ENCODE measurements at places on chromosomes 6 and 20.
A peak's percentile ranks its signal among the peaks of the same experiment; 100 is the strongest.

GRCh38 chr6:142349215-142349823 lies 47.5 kb downstream of the ADGRG6 start:
- DNase-seq: no peak

GRCh38 chr6:140436023-140436811 lies 1061.8 kb upstream of the CITED2 start:
- no peak for DNase-seq

GRCh38 chr20:62926229-62927127 lies at the start of gene DIDO1:
Gene DIDO1 (minus strand): TSS chr20:62926505.
- peak; percentile 95 for DNase-seq

DNA sequence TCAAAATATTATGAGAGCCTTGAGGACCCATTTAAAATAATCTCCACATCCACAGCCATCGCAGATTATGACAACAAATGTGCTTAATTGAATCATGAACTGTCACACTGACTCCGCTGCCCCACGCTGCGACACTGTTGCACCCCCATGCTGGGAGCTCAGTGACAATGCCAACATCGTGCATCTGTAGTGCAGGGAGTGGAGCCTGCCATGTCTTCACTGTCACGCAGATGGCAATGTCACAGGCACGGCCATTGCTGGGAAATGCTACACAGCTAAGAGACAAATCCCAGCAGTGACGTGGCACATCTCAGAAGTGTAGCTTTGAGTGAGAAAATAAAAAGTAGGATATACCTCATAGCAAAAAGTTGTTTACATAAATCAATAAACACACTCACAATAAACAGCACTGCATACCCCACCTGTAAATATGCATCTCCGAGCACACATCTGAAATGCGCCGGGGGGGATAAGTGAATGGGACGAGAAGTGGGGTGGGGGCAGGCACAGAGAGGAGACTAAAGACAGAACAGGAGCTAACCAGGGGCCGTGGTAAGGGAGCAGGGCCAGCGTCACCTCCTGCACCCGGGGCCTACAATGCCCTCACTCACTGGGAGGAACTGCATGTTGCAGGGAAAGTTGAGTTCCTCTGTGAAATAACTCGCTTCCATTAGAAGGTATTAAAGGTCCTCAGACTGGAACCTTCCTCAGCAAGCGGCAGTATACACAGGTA lies 349.9 kb downstream of the THBS2 start:
- no peak for DNase-seq

DNA sequence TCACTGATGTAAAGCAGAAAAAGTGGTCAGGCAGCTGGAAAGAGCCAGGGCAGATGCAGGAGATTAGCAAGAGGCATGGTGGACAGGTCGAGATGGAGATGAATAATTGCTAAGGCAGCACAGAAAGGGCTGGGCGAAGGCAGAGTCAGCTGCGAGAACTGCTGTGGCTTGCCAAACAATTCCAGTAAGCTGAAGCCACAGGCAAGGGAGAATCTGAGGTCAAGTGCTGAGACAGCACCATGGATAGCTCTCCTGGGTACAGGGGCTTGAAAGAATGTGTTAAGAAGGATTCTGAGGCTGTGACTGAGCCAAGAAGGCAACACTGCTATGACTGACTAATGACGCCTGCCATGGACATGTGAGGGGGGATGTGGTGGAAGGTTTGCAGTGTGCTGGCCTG lies 220.8 kb upstream of the FOXA2 start:
- DNase-seq: no peak

- no peak for DNase-seq
Measured at GRCh38 chr6:121008553-121008952, 325.7 kb downstream of the TBC1D32 start.

- no peak for DNase-seq
Measured at GRCh38 chr6:38354905-38355304, 284.8 kb downstream of the BTBD9 start.

DNA sequence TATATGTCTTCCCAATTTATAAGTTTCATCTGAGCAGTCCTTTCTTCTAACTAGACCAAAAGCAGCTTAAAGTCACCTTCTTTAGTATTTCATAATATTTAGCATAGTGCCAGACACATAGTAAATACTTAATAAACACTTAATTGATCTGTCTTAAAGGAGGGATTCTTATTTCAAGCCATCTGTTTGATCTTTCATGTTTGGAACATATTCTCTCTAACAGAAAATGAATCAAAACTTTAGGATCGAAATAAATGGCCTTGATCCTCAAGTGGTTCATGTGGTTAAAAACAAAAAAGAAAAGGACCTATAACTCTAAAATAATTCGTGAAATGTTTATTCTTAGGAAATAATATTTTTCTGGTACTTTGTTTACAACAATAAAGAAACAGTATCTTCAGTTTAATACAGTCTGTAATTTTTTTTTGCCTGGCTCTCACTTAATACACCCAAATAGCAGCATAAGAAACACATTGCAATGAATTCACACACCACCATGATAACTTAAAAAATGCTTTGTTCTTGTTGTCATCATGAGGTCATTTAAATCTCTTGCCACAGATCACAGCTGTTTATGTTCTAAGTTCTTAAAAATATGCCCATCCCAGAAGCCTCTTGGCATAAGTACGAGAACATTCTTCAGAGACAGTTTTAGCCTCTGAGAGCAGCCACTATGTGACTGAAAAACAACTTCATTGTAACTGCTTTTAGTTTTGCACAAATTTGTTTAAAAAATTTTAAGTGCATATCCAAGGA lies 48.1 kb downstream of the ESF1 start:
- no peak for DNase-seq

DNA sequence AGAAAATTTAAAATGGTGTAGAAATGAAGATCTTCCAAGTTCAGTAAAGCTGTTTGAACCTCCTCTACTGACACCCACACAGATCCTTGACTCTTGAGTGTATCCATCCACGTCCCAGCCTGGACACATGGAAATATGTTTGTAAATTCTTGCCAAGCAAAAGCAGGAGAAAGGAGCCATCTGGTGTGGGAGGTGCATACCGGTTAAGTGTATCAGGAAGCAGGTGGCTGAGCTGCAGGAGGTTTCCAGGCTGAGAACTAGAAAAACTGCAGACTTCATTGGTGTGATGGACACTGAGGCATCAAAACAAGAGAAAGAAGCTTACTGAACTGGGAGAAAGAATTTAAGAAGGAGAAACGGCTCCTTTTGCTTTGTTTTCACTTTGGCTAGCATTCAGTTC lies 229.9 kb upstream of the GRIK2 start:
- no peak for DNase-seq

- no peak for DNase-seq
Measured at GRCh38 chr6:153625089-153625488, 414.0 kb upstream of the OPRM1 start.

- DNase-seq: no peak
Measured at GRCh38 chr6:89221971-89222711, 5.0 kb upstream of the GABRR1 start.

GRCh38 chr6:16316741-16317251 lies 78.4 kb downstream of the GMPR start:
- DNase-seq: peak; percentile 47

DNA sequence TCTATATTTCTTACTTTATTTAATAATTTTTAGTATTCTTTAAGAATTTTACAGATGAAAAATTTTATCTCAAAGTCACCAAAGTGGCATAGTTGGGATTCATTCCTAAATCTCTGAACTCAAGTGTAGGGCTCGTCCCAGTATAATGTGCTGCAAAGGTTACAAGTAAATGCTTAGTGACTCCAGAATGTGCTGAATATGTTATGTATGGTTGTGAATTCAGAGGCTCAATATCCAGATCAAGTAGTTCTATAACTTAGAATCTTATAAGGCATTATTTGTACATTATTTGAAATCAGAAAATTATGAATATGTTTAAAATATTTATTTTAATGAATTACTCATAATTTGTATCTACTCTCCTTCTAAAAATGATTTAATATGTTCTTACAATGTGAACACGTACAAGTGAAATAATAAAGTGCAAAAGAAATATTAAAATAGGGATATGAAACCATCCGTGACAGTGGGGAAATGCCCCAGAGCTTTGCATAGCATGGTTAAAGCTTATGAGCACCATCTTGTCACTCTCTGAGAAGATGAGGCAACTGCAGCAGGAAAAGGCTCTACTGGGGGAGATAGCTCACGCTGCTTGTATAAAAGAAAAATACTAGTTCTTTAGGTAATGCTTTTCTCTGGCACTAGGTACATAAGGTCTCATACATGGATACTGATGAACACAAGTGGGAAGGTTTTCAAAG lies 259.0 kb downstream of the FOXC1 start:
- DNase-seq: no peak

- no peak for DNase-seq
Measured at GRCh38 chr6:81901551-81901966, 149.1 kb upstream of the TENT5A start.

DNA sequence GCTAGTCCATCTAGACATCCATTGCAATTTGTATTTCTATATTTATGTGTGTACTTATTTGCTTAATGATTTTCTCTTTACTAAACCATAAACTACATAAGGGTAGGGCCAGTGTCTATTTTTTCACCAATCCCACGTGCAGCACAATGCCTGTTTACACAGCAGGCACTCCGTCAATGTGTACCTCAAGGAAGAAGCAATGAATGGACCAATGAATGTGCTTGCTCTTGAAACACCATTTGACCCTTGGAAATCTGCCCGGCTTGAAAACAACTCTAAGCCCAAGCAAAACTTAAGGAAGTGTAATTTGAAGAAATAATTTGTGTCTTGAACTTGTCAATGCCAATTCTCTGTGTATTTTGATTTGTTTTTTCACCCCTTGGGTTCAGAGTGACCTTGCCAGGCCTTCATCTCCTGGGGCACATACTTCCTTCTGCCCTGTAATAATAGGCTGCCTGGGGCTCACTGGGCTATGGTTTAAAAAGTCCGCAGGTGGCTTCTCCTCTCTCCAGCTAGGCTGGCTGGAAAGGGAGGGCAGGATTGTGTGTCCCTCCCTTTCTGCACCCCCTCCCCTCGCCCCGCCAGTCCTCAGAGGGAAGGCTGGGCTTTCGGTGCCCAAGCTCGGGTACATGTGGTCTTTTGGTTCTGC lies 140.8 kb upstream of the ARMC2 start:
- no peak for DNase-seq

- DNase-seq: no peak
Measured at GRCh38 chr20:32348207-32348606, 9.9 kb upstream of the ASXL1 start.

GRCh38 chr6:18585032-18585573 lies 198.0 kb downstream of the RNF144B start:
- DNase-seq: no peak

- no peak for DNase-seq
Measured at GRCh38 chr20:8244637-8245036, 112.6 kb downstream of the PLCB1 start.

GRCh38 chr20:3307078-3307477 lies 68.1 kb upstream of the SLC4A11 start:
- no peak for DNase-seq

GRCh38 chr6:106745824-106746582 lies 116.6 kb downstream of the QRSL1 start:
- DNase-seq: no peak
